Hematopoietic multipotent progenitor cell treated with erythropoietin and hydrocortisone succinate and interleukin-3 and kit ligand, for 4 days (in vitro differentiated cells): ENCODE measurements at places on chromosomes 1 and 21.

DNA sequence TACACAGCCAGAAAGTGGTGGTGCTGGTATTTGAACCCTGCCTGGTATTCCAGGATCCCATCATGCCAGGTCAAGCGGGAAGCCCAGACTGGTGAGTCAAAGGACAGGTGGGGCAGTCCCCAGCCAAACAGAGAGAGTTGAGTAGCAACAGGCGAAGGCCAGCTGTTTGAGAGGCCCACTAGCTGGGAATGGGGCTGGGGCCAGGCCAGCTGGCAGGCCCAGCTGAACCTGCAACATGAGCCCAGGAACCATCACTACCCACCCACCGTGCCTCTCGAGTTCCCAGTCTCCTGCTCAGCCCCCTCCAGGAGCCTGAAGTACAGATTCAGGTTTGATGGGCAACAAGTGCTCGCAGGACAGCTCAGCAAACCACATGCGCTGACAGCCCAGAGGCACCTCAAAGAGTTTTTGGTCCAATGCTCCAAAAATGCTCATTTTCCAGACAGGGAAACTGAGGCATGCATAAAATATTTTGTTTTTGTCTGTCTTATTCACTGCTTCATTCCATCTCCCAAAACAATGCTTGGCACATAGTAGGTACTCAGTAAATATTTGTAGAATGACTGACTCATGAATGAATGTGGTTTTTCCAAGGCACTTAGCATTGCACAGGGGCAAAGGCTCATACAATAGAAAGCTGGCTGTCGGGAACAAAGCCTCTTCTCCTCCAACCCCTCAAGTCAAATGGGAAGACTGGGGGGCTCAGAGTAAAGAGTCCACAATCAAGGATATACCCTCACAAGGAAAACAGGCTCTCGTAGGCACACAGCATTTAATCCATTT is 42.5 kb upstream of the CLIC4 start:
- no peak for DNase-seq

- no peak for DNase-seq
Measured at GRCh38 chr1:47782414-47783166, 214.6 kb downstream of the TRABD2B start.

DNA sequence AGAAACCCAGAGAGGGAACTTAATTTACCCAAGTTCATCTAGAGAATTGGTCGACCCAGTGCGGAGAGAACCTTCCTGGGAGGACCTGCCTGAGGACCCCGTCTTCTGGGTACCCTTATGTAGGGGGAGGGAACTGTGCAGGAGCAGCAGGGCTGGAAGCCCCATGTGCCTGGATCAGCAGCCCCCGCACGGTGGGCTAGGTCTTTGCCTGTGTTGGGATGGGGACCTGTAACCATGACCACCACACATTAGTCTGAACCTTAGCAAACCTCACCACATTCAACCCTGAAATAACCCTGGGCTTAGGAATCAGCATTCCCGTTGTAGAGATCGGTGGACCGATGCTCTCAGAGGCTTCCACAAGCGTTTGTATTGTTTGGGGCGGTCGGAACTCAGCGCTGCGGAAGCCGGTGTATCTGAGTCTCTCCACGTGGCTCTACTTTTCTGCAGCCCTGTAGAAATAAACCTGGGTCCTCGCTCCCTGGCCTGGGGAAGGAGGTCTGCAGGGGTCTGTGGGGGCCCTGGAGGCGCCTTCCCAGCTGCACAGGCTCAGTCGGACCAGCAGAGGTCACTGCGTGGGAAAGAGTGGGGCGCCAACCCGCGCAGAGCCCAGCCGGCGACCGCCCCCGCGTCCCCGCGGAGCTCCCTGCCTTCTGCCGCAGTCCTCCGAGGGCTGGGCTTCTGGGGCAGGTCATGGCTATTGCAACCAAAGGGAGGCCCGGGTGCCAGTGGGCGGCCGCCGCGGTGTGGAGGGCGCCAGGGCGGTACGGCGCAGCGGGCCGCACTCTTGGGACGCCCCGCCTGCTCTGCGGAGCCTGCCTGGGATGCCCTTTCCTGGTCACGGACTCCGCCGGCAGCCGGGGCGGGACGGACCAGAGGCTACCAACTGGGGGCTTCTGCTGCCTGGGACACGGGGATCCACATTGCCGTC is 36.2 kb upstream of the KCNA10 start:
- DNase-seq = peak; percentile 62

GRCh38 chr1:4128616-4129015 is 228.5 kb upstream of the C1orf174 start:
- no peak for DNase-seq

- no peak for DNase-seq
Measured at GRCh38 chr1:205241366-205242030, 13.8 kb downstream of the TMCC2 start.

DNA sequence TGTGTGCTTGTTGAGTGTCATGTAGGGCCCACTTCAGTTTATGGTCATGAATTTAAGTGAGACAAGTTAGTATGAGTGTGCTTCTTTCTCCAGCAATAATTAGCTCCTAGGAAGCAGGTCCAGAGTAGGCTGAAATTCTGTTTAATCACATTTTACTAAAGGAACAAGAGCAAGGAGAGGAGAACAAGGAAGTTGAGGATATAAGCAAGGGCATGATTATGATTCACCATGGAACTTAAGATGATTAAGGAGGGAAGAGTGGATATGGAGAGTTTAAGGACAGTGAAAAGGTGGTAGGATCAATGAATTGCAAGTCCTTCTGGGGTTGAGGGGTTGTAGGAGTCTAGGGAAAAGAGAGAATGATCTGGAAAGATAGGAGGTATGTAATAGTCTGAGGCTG is 3.1 kb upstream of the DIPK1A start:
- no peak for DNase-seq

- no peak for DNase-seq
Measured at GRCh38 chr1:21874778-21875547, 62.1 kb downstream of the HSPG2 start.

DNA sequence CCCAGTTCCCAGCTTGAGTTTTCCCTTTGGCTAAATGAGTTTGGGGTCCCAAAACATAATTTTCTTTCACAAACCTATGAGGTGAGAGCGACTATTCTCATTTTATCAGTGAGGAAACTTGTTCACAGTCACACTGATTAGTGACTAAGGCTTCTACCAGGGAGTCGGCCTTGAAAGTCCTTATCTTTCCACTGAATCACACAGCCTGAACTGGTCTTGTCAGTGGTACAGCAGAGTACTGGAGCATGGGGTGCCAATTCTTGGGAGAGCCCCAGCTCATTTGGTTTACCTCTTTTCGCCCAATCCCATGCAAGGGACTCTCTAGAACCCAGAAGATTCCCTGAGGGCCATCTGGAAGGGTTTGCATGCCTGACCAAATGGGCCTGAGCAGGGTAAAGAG is 16.9 kb downstream of the HSD3B2 start:
- peak; percentile 2 for DNase-seq

DNA sequence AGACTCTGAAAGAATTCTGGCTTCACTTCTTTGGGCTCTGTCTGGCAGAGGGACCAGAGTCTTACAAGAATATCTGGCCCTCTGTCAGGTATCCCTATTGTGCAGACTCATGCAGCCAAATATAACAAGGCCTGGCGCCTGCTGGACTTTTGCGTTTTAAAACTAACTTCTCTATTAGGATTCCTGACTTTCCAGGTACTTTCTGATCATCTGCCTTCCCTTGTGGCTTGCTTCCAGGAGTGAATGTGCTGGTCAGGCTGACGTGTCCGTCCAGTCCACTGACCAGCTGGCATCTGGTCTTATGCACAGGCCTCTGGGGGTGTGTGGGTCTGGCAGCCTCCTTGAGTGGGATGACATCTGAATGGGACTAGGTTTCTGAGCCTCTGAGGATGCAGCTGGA is 8.6 kb upstream of the RAB29 start:
- no peak for DNase-seq

DNA sequence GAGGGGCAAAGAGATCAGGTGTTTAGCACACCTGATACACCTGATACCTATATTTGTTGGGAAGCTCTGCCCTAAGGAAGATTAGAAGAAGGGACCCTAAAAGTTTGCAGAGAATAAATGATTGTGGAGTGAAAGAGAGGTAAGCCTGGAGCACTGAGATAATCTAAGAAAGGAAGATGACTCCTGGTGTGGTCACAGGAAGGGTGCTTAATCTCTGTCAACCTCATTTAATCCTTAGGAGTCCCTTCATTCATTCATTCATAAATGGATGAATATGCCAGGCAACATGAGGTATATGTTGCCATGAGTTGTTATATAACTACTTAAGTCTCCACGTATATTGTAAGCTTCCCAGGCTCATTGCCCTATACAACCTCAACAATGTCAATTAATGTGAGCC is 16.2 kb upstream of the MNDA start:
- no peak for DNase-seq

DNA sequence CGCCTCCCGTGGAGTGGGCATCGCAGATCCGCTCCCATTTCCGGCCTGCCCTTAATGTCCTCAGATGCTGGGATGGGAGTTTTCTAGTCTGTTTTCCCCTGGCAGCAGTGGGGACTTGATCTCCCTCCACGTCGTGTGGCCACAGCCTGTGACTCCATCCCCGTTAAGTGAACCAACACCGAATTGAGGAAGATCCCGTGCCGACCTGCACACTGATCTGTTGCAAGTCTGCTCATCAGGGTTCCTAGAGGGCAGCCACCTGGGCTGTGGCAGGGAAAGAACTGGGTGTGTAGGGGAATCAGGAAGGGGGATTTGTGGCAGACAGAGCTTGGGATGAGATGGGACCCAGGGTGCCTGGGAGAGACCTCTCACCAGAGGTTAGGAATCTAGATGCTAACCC is 23.3 kb upstream of the CDK18 start:
- no peak for DNase-seq
